ENCODE measurements at places on chromosomes 5 and 9. TPM values are rescaled to one million over a fixed set of nuclear protein-coding genes. Genes with fewer than 3 reads are reported as not detected.

FAT2 gene
- polyA plus RNA-seq, result 0.18 TPM

TLX3 gene
- polyA plus RNA-seq, result not detected

LCN6 gene
- not detected for polyA plus RNA-seq

SLC1A3 gene
- polyA plus RNA-seq, result 12.1 TPM

FAM200C gene
- polyA plus RNA-seq, result 19.2 TPM

SPAG8 gene
- polyA plus RNA-seq, result 13.0 TPM

- DNase-seq, result no peak
Measured at GRCh38 chr5:135315386-135315785, 83.6 kb downstream of the MACROH2A1 start.

GRCh38 chr9:120438836-120439546, 141.0 kb downstream of the CDK5RAP2 start:
- DNase-seq, result no peak

- DNase-seq, result no peak
Measured at GRCh38 chr9:36158917-36159316, 10.3 kb upstream of the CCIN start.

GRCh38 chr9:93185266-93186214, 1.6 kb downstream of the WNK2 start:
- no peak for DNase-seq

GRCh38 chr9:29806937-29807618, 2233.8 kb upstream of the C9orf72 start:
- no peak for DNase-seq

- no peak for DNase-seq
Measured at GRCh38 chr9:1098551-1098950, 48.4 kb downstream of the DMRT2 start.

DNA sequence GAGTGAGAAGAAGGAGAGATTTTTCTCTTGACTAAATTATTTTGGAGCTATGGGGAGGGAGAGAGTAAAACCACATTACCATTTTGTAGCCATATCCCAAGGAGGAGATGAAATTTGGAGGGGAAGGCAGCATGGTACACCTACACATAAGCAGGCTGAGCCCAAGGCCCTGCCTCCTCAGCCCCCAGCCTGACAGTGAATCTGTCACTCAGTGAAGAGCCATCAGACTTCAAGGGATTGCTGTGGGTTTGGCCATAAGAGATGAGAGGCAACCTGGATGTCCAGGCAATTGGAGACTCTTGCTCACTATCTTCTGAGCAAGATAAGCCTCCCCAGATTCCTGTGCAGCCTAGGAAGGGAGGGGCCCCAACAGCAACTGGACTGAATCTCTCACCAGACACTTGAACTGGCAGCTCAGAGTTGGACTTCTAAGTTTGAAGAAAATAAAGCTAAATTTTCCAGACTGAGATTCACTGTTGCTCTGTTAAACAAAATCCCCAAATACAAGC, 216.6 kb downstream of the SEMA6A start:
- DNase-seq, result no peak

DNA sequence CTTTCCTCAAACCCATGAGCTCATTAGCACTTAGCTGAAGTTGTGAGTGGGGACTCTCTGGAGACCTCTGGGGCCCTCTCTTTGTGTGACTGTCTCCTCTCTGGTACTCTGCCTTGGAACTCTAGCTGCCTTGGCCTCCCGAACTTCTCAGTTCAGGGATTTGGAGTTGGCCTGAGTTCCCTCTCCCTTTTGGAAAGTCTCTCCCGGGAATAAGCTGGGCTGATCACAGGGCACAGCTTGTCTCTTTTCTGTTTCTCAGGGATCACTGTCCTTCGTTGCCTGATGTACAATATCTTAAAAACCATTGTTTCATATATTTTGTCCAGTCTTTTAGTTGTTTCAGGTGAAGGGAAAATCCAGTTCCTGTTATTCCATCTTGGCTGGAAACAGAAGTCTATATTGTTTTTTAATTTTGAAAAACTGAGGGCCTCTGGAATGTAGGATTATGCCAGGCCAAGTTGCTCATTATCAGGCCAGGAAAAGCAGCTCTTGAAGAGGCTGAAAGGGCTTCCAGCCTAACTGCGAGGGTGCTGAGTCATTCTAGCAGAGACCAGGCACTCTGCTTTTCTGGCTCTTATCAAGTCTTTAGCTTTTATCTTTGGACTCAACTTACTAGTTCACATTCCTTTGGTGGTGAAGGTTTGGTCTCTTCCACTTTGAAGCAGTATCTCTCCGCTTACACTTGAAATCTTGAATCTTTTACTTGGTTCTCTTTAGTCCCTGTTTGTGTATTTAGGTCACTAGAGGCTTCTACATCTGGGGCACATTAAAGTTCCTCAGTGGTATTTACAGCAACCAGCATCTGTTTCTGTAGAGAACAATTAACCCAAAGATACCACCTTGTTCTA, 8.4 kb upstream of the RGS3 start:
- DNase-seq, result peak; percentile 28

DNA sequence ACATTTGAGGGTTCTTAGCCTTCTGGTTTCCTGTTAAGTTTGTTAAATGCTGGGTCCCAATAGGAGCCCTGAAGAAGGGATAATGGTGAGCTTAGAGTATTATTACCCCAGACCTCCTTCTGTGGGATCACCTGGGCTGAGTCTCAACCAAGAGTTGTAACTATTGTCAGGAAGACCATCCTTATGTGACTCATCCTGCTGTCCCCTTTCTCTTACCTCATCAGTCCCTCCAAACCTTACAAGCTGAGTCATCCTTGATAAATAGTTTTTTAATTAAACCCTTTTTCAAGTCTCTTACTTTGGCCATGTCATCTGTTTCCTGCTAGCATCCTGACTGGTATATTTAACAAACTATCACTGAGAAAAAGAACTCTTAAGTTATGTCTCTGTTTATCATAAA, 502.8 kb downstream of the LRRC70 start:
- DNase-seq, result no peak

GRCh38 chr5:104915226-104915625, 1352.6 kb upstream of the NUDT12 start:
- DNase-seq, result no peak

- DNase-seq, result no peak
Measured at GRCh38 chr5:56310711-56311204, 77.6 kb upstream of the ANKRD55 start.
